ENCODE measurements at places on chromosomes 13 and 19.

- DNase-seq: no peak
These were observed 222.6 kb upstream of the KLHL1 start for GRCh38 chr13:70330697-70331361.

- DNase-seq: no peak
These were observed 1.1 kb upstream of the ONECUT3 start for GRCh38 chr19:1752009-1752756.

- DNase-seq: no peak
These were observed 59.4 kb downstream of the SLC10A2 start for GRCh38 chr13:103006641-103007426.

- DNase-seq: no peak
These were observed 5.0 kb upstream of the PDS5B start for GRCh38 chr13:32581177-32581786.

- DNase-seq: no peak
These were observed 639.0 kb upstream of the KLHL1 start for GRCh38 chr13:70747262-70747661.

- DNase-seq: no peak
These were observed 2.9 kb downstream of the PLEKHG2 start for GRCh38 chr19:39415111-39416046.

DNA sequence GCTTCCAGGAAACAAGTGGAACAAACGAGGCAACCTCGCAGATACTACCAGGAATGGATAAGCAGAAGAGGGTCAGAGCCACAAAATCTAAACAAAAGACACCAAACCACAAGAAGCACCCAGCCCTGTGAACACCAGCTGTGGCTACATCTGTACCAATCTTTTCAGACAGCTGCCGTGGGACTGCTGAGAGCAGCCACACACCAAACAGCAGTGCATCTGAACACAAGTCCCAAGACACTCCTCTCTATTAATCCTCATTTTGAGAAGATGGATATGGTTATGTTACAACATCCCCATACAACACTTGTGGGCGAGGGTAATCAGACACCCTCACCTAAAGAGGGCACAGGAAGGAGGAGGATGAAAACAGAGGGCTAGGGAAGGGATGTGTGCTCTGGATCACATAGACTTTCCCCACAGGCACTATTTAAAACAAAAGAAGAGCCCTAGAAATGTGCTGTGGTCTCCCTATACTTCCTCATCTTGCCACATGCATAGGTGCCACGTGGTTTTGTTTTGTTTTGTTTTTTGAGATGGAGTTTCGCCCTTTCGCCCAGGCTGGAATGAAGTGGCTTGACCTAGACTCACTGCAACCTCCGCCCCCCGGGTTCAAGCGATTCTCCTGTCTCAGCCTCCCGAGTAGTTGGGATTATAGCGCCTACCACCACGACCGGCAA is 41.6 kb upstream of the ZNF14 start:
- no peak for DNase-seq

- DNase-seq: peak; percentile 44
These were observed 21.3 kb downstream of the HCN2 start for GRCh38 chr19:610801-611480.

GRCh38 chr19:5711713-5712161 is 8.2 kb downstream of the LONP1 start:
- DNase-seq: no peak

DNA sequence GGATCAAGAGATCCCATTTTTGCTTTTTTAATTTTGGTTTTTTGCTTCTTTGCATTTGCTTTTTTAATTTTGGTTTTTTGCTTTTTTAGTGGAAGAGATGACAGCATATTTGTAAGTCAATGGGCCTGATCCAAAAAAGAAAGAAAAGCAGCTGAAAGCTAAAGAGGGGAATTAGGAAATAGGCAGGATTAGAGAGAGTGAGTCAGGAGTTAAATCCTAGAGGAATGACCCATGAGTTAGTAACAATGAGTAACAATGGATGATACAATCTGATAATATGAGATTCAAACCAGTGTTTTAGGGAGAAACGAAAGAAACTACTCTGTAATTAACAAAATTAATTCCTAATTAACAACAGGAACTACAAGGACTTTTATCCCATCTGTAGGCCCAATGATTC is 111.2 kb upstream of the SGCG start:
- no peak for DNase-seq

DNA sequence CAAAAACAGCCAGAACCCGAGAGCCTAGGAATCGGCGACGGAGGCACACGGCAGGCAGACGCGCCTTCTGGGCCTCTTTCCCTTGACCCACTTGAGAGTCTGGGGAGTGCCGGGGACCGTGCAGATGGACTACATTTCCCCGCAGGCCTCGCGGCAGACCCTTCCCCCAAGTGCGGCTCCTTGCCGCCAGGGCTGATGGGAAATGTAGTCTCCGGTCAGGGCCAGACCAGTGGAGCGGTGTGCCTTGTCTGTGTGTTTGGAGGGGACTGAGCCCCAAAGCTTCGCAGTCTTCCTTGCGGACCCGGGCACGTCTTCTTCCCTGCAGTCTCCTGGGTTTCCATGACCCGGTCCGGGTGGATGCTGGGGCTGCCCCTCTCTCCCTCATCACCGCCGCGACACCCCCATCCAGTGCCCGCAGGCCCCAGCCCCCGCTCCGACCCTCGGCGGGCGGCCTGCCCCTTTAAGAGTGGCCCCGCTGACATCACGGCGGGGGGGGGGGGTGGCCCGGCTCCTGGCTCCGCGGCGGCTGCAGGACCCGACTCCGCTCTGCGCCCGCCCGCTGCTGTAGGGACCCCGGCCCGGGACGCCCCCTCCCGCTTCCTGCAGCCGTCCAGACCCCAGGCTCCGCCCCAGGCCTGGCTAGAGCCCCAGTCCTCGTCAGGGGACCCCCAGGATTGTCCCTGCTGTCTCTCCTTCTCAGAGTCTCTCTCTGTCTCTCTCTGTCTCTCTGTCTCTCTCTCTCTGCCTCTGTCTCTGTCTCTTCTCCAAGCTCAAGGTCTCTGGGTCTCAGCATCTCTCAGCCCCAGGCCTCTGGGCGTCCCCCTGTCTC is 758 bp upstream of the CACNG7 start:
- DNase-seq: peak; percentile 20

GRCh38 chr19:32397671-32398101 is 7.9 kb upstream of the DPY19L3 start:
- no peak for DNase-seq

DNA sequence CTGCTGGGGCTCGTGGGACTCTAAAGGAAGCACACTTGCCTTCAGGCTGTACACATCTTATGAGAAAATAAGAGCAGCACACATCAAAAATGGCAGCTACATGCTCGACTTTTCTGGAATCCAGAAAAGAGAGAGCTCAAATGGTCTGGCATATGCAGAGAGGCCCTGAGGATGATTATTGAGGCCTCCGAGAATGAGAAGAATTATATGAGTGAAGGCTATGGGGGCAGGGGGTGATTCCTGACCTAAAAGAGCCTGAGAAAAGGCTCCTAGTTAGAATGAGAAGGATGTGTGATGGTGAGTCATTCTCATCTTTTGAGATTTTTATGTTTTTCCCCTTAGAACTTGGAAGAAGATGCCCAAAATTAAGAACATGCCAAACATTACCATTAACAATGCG is 97.1 kb downstream of the HSPH1 start:
- no peak for DNase-seq

- no peak for DNase-seq
These were observed 69.5 kb downstream of the ZNF723 start for GRCh38 chr19:22901431-22902130.

- no peak for DNase-seq
These were observed 28.5 kb downstream of the CRYL1 start for GRCh38 chr13:20497006-20497775.

DNA sequence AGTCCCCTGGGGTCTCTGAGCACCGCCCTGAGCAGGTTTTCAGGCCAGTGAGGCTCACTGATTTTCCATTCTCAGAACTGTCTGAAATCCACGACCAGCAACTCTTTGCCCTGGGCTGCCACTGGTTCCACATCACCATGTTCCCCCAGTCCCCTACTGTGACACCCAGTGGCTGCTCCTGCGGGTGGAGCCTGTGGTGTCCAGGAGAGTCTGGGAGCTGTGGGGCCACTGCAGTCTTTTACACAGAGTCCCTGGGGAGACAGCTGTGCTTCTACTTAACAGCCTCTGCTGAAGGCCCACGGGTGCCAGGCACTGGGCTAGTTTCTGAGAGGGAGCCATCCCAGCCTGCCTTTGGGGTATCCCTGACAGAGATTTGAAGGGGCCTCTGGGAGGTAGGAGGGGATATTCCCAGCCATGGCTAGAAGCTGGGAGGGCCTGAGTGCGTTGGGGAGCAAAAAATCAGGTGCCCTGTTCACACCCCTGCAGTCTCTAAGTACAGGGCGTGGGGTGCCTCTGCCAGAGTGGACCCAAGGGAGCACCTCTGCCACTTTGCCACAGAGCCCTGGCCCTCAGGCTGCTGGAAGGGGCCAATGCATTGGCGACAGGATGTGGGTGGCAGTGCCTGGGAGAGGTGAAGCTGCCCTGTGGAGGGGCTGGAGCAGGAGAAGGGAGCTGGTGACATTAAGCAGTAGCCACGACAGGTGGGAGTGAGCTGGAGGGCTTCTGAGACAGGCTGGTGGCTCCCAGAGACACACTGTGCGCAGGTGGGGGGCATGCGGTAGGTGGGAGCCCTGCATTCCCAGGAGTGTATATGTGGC is 200.2 kb upstream of the ZNF536 start:
- DNase-seq: no peak

- no peak for DNase-seq
These were observed 5.4 kb downstream of the FUT5 start for GRCh38 chr19:5864725-5865486.

GRCh38 chr19:38047049-38047438 is 140.0 kb downstream of the SIPA1L3 start:
- no peak for DNase-seq

DNA sequence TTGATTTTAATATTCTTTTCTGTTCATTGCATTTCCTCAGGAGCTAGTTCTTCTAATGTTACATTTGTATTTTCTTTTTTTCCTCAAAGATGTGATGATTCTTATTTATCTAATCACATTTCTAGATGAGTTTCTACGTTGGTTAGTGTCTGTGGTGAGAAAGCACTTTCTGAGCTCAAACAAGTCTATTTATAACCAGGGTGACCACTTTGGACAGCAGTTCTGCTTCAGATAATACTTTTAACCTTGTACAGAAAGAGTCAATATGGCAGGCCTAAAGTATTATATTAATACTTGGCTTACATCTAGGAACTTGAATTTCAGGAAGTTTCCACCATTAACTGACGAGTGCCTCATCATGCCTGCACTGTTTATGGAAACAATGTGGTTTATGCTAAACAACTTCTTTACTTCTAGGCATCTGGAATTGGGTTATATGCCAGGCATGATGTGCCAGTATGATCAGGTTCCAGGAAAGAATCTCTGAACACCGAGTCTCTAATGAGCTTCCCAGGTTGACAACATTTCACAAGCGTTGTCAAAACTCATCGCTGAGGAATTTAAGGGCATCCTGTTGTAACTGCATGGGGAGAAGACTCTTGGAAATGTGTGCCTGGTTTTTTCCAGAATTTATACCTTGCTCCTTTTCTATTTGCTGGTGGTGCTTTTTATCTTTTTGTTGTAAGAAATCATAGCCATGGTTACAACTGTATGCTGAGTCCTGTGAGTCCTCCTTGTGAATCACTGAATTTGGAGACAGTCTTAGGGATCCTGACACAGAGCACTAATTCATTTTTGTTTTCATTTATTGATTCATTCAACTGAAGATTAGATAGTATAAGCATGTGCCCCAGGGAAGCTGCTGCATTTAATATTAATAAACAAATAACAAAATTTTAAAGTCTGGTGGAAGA is 344.4 kb upstream of the PCDH9 start:
- no peak for DNase-seq

GRCh38 chr13:40275636-40276035 is 390.8 kb downstream of the FOXO1 start:
- DNase-seq: no peak

GRCh38 chr19:39498798-39499642 is at the start of gene DLL3:
Gene DLL3 (plus strand): TSS chr19:39498947. CDS start chr19:39498975, 28 bp downstream.
- no peak for DNase-seq

- no peak for DNase-seq
These were observed 72.1 kb downstream of the KLF12 start for GRCh38 chr13:74061926-74062595.

DNA sequence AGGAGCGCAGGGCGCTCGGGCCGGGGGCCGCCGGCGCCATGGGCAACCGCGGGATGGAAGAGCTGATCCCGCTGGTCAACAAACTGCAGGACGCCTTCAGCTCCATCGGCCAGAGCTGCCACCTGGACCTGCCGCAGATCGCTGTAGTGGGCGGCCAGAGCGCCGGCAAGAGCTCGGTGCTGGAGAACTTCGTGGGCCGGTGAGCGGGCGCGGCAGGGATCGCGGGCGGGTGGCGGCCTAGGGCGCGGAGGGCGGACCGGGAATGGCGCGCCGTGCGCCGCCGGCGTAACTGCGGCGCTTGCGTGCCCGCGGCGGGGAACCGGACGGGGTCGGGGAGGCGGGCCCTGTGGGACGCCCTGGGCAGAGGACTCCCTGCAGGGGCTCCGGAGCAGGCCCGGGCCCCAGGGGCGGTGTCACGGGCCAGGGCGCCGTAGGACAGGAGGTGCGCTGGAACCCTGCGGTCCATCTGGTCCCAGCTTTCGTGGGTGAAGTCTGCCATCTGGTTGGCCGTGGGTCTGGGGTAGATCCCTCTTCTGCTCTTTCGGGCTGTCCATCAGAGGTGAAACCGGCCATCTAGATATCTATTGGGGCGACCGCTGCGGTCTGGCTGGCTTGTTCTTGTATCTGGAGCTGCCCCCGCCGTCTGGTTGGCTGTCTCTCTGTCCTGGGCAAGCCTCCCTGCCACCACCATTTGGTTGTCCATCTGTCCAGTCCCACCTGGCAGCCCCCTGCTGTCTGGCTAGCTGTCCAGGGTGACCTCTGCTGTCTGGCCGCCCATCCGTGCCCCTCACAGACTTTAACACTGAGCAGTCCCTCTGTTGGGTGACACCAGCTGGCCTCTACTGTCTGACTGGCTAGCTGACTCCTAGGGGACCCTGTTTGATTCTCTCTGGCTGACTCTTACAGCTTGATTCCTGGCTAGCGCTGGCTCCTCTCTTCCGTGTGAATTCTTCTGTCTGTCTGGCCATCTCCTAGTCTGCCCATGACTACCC is 622 bp downstream of the DNM2 start:
- DNase-seq: peak; percentile 36

- DNase-seq: no peak
These were observed 599.7 kb upstream of the SLITRK1 start for GRCh38 chr13:84481958-84482357.

- no peak for DNase-seq
These were observed 59.1 kb upstream of the GPR183 start for GRCh38 chr13:99366075-99366987.

DNA sequence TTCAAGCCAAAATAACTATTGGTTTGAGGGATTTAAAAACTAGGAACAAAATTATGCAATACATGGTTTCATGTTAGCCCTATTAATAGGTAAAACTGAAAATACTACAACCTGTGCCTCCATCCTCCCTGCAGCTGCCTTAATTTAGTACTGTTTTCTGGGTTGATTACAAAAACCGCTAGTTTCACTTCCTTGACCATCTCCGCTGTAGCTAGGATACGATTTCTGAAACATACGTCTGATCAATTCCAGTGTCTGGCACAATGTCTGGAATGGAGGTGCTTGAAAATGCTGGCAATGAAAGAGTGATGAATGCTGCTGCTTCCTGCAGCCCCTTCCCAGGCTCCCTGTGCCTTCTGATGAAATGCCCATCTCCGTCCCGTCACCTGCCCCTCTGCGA is 273.5 kb downstream of the SHISA2 start:
- no peak for DNase-seq

- no peak for DNase-seq
These were observed 198.4 kb downstream of the GPC5 start for GRCh38 chr13:91596842-91597241.
